Stromal cell of bone marrow (primary cell): ENCODE measurements at places on chromosomes 13 and 19.

- DNase-seq: no peak
Observed at GRCh38 chr19:5071579-5071978, 102.7 kb downstream of the KDM4B start.

- DNase-seq: no peak
Observed at GRCh38 chr19:54329476-54330165, 9.3 kb downstream of the LILRA4 start.

DNA sequence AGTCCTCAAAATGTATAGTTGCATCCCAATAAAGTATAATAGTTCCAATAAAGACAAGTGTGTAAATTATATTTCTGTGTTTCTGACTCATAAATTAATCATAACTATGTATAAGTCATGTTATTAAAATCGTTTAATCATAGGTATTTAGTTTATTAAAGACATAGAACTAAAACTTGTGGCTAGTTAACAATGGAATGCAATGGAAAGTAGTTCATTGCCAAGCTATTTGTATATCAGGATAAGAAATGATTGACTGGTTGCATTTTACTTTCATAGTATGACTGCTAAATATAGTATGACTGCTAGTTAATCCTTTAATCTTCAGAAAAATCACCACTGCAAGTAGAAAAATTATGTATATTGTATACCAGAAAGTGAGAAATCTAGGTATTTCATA, 16.9 kb downstream of the COG3 start:
- no peak for DNase-seq

DNA sequence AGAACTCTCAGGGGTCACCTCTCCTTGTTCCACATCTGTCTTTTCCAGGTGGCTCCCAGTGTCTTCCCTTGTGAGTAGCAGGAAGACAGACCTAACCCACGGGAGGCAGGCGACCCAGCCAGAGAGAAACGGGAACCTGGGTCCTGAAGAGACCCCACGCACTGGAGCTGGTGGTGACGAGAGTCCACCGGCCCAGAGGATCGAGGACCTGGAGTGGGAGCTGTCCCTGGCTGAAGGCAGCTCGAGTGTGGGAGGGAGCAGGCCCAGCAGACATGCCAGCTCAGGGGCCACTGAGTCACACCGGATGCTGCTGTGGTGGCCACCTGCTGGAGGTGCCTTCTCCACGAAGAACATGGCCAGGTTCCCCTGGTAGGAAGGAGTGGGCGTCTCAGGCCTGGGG, 66.5 kb upstream of the ATP12A start:
- no peak for DNase-seq

DNA sequence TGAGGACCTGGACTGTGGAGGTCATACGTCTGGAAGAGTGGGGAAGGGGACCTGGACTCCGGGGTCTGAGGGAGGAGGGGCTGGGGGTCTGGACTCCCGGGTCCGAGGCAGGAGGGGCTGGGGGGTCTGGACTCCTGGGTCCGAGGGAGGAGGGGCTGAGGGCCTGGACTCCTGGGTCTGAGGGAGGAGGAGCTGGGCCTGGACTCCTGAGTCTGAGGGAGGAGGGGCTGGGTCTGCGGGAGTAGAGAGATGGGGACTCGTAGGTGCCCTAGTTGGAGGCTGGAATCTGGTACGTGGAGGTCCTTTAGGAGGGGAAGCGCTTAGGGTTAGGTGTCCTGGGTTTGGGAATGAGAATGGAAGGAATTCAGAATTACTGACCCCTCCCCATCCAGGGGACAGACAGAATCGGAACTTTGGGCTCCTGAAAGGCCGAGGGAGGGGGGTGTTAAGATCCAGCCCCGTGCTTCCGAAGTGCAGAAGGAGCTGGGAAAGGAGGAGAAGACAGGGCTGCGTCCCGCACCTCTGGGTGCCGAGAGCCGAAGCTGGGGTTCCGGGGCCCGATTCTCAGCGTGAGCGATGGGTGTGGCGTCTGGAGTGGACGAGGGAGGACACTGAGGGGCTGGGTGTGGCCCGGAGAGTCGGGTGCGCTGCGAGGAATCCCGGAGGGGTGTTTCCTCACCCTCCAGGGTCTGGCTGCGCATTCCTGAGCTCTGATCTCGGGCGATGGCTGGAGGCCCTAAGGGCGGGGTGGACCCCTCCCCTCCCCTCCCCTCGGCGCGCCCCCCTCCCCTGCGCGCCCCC, 608 bp downstream of the MYADM start:
- DNase-seq: no peak

DNA sequence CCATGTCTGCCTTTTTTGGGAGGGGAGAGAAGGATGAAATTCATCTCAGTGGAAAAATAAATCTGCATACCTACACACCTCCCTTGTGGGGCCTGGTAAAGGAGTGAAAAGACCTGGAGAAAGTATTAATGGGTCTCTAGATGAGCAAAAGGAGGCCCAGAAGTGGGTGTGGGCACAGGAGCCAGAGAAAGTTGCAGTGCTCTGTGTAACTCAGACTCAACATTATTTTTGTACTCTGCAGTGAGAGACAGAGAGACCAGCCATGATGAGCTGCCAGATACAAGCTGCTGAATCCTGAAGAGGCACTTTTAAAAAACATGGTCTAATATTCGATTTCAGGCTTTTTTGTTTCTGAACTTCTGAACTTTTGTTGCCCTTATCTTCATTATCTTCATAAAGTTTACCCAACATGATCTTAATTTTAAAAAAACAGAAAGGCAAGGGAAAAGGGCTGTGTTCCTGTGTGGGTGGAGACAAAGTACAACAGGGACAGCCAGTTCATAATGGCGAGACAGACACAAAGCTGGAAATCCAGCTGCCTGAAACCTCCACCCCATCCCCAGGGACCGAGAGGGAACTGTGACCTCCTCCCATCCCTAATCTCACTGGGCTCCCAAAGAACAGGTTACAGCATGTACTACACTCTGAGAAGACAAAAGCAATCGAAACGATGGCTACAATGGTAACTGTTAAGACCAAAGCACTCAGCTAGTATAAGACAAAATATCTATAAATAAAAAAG, 77.2 kb downstream of the KLF12 start:
- DNase-seq: no peak

- no peak for DNase-seq
Observed at GRCh38 chr19:33545217-33545981, 23.8 kb upstream of the PEPD start.

DNA sequence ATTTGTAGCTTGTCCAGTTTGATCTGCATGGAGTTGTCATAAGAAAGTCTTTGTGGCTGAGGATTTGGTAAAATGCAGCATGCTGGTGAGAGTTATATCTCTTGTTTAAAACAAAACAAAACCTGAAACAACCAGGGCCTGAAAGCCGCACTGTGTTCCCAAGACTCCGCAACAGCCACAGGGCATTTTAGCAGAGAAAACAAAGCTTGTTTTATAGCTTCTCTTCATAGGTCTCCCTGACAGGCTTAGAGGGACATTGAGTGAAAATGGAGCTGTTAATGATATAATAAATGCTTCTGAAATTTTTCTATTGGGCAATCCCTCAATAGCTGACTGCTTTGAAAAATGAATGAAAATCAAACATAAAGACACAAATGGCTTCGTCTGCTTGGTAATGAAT, 148.7 kb upstream of the RNF113B start:
- DNase-seq: no peak

DNA sequence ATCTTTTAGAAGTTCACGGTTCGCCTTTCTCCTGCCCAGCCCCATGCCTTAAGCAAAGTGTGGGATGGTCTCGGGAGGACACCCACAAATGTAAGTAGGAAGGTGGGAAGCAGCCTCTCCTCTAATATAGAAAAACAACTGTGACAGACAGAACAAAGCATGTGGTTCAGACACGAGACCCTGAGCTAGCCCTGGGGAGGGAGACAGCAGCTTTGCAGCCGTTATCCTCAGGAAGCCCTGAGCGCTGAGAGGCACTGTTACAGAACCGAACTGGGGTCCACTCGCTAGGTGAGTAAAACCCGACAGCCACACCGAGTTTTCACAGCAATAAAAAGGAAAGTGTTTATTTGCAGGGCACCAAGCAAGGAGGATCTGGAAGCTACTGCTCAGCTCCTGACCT, 210.6 kb downstream of the UQCRFS1 start:
- DNase-seq: no peak

DNA sequence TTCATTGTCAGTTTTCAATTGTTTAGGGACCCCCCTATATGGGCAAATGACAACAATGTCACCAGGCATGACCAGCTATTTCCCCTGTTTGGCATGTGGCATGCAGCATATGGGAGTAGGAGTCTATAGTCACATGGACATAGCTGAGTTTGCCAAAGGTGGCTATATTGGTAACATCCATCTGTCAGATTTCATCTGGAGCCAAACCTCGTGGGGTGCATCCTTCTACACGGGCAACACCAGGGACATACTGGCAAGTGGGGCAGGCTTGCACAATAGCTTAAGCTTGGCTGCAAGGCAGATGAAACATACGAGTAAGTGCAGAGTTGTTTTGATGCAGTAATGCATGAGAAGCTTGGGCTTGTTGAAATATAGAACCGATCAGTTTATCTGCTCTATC, 24.5 kb upstream of the ZNF816 start:
- no peak for DNase-seq

DNA sequence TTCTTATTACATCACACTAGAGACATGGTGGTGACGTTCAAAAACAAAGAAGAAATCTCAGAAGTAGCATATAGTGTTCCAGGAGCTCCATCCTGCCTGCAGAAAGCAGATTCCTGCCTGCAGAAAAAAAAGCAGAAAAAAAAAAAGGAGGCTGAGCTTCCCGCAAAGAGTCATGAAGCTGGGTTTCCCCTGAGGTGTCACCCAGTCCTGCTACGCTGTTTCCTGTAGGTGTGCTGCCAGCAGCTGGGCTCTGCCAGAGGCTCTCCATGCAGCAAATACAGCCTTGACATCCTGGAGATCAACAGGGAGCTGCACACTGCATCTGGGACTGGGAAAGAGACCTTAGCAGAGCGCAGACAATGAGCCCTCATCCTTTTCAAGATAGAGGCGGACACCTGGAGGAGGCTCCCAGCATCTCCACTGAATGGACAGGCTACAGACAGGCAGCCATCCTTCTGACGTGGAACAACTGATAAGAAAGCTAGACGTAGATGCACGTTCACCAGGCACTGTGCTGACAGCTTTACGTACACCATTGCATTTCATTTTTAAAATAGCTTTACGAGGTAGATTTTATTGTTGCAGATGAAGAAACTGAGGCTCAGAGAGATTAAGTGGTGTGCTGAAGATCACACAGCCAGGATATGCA, 350.9 kb downstream of the FOXO1 start:
- DNase-seq: no peak

GRCh38 chr19:14472202-14472938, 2.8 kb downstream of the PTGER1 start:
- peak; percentile 14 for DNase-seq

DNA sequence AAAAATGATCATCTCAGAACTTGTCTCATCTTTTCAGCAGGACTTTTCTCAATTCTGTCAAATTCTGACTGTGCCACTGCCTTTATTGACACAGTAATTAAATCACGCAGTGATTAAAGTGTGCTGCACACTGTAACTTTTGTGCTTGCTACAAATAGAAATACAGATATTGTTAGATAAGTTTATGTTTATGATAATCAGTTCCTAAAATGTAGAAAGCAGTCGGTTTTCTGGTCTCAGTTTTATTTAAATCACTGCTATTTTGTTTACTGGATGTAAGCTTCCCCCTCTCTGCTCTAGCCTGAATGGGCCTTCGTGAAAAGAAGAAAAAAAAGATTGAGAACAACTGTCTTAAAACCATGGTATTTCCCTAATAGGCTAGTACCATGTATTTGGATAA, 258.8 kb upstream of the STARD13 start:
- no peak for DNase-seq

DNA sequence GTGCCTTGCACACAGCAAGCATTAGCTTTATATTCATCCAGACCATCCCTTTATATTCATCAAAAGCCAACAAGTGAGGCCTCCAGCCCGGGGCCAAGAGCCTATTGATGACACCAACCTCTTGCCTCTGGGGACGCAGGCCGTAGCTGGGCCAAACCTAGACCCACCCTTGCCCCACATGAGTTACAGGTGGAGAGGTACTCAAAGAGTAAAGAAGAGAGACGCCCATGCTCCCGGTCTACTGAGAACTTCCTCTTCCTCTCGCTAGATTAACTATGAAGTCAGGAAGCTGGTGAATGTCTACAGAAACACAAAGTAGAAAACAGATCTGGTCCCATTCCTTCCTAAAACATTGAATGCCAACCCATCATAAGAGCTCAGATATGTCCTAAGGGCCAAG, 3.8 kb upstream of the MLNR start:
- no peak for DNase-seq

- no peak for DNase-seq
Observed at GRCh38 chr13:112204346-112205327, 137.7 kb downstream of the SOX1 start.

- DNase-seq: no peak
Observed at GRCh38 chr13:92346046-92346445, 880.6 kb upstream of the GPC6 start.

- peak; percentile 87 for DNase-seq
Observed at GRCh38 chr19:4976401-4977298, 7.7 kb downstream of the KDM4B start.

GRCh38 chr13:113880651-113881611, 17.1 kb upstream of the GAS6 start:
- no peak for DNase-seq

DNA sequence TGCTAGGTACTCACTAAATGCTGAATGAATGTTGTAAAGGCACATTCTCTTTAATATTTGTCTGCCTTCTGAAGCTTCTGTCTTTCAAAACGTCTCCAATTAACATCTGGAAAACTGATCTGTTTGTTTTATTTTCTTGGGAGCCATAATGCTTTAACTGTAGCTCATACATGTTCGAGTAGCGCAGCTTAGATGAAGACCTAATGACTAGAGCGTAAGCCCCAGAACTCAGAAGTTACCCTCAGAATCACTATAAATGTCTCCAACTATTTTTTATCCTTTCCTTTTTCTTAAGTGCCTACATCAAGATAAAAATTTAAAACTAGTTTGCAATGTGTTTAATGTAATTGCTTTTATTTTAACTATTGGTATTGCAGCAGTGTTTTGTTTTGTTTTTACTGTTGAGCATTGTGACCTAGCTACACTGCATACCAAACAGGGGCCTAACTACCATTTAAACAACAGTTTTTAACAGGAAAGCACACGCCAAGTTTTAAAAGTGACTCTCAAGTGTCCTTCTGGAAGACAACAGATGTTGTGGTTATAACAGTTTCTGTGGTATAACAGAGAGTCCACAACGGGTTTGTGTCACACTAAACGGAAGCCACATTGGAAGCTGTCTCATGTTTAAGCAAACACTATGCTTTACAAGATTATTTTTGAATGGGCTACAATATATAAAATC, 42.0 kb downstream of the MRPL57 start:
- DNase-seq: no peak
